Stimulated activated CD4-positive, alpha-beta T cell treated with anti-CD3 and anti-CD28 coated beads, Interleukin-12 subunit alpha, Interleukin-12 subunit beta, amount 100 ng/mL, for 24 hours (primary cell): ENCODE measurements at places on chromosomes 4 and X.

- DNase-seq, result no peak
Observed at GRCh38 chr4:25343671-25344070, 31.1 kb downstream of the ZCCHC4 start.

- no peak for DNase-seq
Observed at GRCh38 chrX:44815681-44816080, 28.1 kb upstream of the DUSP21 start.

DNA sequence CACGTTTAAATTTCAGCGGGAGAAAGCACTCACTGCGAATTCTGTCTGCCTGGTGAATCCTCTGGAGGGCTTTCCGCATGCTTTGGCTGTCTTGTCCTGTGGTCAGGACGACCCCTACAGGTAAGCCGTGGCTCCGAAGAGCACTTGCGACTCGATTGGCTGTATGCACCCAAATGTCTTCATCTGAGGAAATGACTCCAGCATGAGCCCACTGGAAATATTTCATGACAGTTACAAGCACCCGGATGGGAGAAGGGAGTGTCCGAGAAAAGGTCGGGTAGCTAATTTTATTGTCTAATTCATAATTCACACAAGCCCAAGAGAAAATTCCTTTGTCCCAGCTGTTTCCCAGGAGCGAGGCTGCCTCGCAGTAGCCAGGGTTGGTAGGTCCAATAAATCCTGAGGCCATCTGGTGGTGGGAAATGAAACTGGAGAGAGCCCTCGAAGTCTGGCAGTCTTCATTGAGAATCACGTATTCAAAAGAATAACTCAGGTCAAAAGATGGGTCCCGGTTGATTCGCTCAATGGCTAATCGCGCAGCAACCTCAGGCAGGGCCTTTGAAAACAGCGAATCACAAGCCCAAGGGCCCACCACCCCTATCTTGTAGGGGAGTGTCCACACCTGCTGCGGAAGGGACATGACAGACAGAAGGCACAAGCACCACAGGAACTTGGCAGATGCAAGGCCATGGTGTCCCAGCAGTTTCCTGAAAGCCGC lies 6.6 kb downstream of the GUCY2F start:
- no peak for DNase-seq

- no peak for DNase-seq
Observed at GRCh38 chr4:121958777-121959176, 6.9 kb upstream of the TRPC3 start.

GRCh38 chr4:116027311-116027710 lies 913.9 kb upstream of the NDST4 start:
- no peak for DNase-seq

DNA sequence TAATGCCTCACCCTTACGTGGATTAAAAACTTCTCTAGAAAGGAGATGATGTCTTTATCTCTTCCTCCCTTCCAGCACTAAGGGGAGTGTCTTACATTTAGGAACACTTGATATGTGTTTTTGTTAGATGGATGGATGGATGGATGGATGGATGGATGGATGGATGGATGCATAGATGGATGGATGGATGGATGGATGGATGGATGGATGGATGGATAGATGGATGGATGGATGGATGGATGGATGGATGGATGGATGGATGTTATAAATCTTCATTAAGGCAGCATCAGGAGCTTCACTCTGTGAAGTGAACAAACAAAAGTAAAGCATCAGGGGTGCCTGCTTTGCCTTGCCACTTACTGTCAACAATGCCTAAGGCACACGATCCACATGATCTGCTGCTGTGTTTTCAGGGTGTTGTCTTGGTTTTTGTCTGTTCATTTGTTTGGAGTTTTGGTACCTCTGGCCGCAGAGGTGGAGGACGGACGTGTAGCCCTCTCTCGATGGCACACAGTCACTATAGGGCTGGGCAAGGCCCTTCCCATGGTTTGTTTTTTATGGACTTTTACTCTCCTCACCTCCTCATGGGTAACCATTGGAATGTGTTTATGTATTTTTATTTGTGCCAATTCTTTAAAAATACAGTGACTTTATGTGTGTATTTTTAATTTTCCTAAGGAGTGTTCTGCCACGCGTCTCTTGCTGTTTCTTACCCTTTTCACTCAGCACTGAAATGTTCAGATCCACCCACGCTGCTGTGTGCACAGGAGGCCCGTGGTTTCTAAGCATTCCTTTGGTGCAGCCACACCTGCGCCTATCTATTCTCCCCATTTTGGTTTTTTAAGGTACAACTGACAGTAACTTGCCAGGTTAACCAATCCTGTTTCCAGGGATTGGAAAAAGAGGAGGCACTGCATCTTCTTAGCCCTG lies 91.8 kb upstream of the ENPP6 start:
- no peak for DNase-seq

- DNase-seq, result no peak
Observed at GRCh38 chr4:143359644-143360193, 23.0 kb downstream of the GAB1 start.

DNA sequence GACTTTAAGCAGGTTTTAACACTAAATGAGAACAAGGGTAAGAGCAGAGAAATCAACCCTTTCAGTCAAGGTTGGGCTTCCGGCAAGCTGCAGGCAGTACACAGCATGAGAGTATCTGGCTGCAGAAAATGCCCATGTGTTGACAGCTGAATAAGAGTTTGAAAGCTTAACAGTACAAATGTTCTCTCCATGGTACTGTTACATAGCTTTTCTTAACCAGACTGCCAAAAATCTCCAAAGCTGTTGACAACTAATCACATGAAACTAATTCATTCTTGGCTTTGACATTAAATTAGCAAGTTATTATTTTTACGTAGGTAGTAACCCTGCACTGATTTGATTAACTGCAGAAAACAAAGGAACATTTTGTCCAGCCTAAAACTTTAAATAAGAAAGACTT lies 153.5 kb downstream of the SLC10A7 start:
- no peak for DNase-seq

- no peak for DNase-seq
Observed at GRCh38 chr4:27001398-27002164, 140.9 kb downstream of the STIM2 start.

- no peak for DNase-seq
Observed at GRCh38 chr4:179626687-179627086, 2184.4 kb upstream of the AGA start.

DNA sequence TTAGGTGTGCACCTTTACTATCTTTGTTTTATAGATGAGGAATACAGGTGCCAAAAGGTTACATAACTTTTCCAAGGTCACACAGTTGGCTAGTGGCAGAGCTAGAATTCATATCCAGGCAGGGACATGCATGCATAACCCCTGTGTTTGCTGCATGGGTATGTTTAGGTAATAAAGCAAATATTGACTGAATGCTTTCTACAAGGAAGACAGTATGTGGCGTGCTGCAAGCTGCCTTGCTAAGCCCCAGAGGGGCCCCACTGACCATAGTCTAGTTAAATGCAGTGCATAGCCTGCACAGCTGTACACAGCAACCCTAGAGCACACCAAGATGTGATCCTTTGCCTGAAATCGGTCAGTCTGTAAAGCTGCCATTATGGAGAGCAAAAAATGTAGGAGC lies 320.5 kb upstream of the IGFBP7 start:
- DNase-seq, result no peak

- DNase-seq, result no peak
Observed at GRCh38 chrX:37776987-37777325, 2.9 kb upstream of the CYBB start.

DNA sequence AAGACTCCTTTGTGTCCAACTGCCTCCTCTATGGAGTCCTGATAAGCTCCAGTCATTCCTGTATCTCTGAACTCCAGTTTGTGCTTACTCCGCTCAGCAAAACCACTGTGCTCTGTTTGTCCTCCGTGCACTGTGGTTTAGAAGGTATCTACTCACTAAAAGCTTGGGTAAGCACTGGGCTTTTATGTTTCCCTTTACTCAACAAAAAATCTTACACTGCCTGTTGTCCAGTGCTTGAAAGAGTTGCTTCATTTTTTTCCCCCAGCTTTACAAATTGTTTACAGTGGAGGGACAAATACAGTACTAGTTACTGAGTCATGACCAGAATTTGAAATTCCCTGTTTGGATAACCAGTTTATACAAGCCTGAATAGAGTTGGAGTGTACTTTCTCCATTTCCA lies 545.3 kb upstream of the FAT1 start:
- DNase-seq, result no peak

DNA sequence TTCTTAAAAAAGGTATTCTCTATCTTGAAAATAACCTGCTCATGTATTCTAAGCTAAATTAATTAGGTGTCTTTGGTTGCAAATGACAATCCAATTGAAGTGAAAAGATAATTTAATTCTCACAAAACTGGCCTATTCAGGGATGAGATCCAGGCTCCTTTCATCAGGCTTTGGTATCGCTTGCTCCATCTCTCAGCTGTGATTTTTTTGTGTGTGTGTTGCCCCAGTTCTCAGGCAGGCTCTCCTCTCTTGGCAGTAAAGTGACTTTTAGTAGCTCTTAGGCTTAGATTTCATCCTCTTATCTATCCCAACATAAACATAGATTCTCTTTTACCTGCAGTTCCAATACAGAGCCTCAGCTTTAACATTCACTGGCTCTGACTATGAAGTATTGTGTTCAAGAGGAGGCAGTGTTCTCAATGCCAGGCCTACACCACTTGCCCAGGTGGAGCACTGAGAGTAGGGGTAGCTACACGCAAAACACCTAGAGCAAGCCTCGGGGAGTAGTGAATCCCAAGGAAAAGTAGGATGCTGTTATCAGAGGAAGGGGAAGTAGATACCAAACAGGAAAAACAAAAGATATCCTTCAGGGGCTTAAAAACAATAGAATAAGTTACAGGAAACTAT lies 392.4 kb upstream of the ATOH1 start:
- DNase-seq, result no peak

- no peak for DNase-seq
Observed at GRCh38 chrX:43718081-43718480, 62.0 kb downstream of the MAOA start.

- DNase-seq, result no peak
Observed at GRCh38 chrX:10254739-10255138, 98.0 kb downstream of the CLCN4 start.
